Neural cell (in vitro differentiated cells): ENCODE measurements at places on chromosomes 13 and 19. TPM values are rescaled to one million over a fixed set of nuclear protein-coding genes. Genes with fewer than 3 reads are reported as not detected.

The TTYH1 gene
- polyA plus RNA-seq, result 33.4 and 36.1 TPM in 2 replicates

The IGFL2 gene
- polyA plus RNA-seq, result not detected in 2 replicates

The AP1M2 gene
- 0.38 and 3.7 TPM in 2 replicates for polyA plus RNA-seq

The ZNF738 gene
- 159 and 162 TPM in 2 replicates for polyA plus RNA-seq

The CRYL1 gene
- polyA plus RNA-seq, result 10.6 and 13.7 TPM in 2 replicates

The PPM1N gene
- polyA plus RNA-seq, result 1.0 and 1.8 TPM in 2 replicates

The KLK7 gene
- polyA plus RNA-seq, result not detected in 2 replicates

The LILRB2 gene
- not detected in 2 replicates for polyA plus RNA-seq

The SYNGR4 gene
- not detected in 2 replicates for polyA plus RNA-seq

The ZNF793 gene
- polyA plus RNA-seq, result 39.6 and 53.7 TPM in 2 replicates

The PSG2 gene
- not detected in 2 replicates for polyA plus RNA-seq

The ZNF93 gene
- polyA plus RNA-seq, result 14.9 and 20.4 TPM in 2 replicates
